Testis (tissue), 5 donors: ENCODE measurements at places on chromosomes 2 and 18. TPM values are rescaled to one million over a fixed set of nuclear protein-coding genes. Genes with fewer than 3 reads are reported as not detected.

CRYBA2 gene
- total RNA-seq, result 2.9 TPM

TACR1 gene
- 0.06 TPM for total RNA-seq

DNA sequence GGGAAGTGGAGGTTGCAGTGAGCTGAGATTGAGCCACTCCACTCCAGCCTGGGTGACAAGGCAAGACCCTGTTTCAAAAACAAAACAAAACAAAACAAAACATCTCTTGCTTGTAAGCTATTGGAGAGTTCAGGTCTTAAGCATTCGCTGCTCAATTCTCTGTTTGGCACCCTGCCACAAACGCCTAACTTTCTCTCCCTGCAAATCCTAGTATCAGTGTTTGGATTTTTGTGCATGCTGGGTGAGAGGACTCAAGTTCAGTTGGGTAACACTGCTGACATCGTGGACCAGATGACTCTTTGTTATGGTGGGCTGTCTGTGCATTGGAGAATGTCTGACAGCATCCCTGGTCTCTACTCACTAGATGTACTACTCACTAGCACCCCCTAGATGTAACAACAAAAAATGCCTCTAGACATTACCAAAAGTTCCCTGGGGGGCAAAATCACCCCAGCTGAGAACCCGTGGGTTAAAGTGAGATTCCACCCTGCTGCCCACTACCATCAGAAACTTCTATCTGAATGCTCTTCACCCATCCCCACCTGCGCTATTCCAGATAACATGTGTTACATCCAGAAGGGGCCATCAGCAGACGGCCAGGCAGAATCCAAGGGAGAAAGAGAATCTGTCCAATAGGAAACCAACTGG is 50.9 kb downstream of the CACNB4 start:
- no peak for DNase-seq

DNA sequence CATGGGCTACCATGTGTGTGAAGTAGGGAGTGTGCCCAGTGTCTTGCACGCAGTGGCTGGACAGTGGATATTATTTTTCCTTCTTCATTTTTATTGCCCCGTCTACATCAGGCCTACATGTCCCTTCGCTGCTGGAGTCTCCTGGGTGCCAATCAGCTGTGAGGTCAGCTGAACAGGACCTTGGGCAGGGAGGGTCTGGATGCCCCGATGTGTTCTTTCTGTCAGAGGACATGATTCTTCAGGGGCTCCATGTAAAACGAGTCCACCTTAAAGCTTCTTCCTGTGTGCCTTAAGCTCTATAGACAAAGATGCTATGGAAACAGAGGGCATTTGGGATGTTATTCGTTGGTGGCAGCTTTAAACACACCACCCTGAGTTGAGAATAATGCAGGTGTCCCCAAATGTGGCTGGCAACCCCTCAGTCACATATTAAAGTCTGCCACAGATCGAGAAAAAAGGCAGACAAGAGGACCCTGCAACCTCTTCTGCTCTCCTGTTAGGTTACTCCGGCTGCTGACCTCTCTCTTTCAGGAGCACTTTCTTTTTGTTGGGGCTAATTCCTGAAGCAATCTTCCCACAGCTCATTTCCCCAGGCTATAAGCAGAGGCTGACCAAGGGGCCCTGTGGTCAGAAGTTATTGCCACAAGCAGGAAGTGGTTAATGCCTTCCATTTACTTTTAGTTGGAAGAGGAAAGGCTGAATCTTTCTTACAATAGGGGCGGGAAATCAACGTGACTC is 20.0 kb downstream of the GREB1 start:
- peak; percentile 12 for DNase-seq

DNA sequence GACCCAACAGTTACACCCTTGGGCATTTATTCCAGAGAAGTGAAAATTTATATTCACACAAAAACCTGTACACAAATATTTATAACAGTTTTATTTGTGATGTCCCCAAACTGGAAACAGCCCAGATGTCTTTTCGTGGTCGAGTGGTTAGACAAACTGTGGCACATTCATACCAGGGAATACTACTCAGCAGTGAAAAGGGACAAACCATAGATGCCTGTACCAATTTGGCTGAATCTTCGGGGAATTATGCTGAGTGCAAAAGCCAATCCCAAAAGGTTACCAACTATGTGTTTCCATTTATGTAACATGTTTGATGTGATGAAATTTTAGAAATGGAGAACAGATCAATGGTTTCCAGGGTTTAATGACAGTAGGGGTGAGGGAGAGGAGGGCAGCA is 154.3 kb downstream of the GLI2 start:
- DNase-seq, result no peak
